ENCODE measurements at places on chromosomes 16 and 17.

DNA sequence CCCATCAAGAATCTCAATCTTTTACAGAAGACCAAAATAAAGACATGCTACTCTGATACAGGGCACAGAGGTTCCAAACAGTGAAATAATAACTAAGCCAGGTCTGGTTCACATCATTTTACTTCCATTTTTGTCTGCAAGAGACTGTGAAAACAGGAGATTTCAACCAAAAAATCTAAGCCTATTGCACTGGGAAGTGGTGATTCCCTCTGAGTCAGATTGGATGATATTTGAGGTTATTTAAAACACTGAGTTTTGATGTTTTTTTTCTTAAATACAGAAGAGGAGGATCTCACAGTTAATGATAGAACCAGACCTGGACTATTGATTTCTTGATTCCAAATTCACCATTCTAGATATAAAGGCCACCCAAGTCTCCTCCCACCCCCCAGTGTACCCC, 117.3 kb upstream of the FAM20A start:
- no peak for DNase-seq

DNA sequence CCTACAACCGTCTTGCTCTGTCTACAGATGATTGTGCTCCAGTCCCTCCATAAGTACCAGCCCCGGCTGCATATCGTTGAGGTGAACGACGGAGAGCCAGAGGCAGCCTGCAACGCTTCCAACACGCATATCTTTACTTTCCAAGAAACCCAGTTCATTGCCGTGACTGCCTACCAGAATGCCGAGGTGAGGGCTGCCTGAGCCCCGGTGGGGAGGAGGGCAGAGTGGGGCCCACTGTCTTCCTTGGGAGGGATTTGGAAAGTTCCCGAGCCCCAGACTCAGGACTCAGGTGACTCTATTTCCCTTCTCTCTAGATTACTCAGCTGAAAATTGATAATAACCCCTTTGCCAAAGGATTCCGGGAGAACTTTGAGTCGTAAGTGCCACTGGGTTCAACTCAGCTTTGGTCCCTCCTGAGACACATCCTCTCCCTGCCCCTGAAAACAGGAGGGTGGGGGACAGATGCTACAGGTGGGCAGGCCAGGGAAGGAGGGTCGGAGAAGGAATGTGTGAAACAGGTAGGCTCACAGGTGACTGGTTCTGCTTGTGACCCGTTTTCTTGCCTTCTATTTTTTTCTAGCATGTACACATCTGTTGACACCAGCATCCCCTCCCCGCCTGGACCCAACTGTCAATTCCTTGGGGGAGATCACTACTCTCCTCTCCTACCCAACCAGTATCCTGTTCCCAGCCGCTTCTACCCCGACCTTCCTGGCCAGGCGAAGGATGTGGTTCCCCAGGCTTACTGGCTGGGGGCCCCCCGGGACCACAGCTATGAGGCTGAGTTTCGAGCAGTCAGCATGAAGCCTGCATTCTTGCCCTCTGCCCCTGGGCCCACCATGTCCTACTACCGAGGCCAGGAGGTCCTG, 11.4 kb downstream of the TBX21 start:
- no peak for DNase-seq

DNA sequence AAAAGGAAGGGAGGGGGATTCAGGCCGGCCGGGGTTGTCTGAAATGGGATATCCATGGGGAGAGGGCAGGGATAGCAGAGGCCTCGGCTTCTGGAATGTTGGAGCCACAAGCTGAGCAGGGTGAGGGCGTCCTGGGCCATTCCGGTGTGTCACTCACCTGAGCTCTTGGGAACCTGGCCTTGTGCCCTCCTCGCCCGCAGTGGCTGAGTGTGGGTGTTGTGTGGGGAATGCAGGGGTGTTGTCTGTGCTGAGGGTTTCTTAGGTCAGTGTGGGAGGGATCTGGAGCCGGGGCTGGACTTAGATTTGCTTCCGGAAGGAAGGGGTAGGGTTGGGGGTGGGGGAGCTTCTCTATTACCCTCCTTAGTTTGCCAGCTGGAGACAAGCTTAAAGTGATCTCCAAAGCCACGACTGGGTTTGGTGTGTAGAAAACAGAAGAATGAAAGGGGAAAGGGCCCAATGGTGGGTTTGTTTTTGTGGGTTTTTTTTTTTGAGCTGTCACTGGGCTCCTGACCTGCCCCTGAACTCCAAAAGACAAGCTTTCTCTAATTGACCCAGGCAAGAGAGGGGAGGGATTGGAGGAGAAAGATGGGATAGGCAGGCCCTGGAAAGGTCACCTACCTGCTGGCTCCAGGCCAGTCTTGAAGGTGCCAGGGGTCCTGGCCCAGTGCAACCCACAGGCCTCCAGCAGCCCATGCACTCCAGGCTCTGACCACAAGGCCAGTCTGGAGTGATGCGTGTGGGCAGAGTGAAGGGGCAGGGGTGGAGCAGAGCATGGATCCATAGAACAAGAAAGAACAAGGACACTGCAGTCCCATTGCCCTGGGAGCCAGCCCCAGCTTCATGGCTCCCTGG, at the start of gene SULT1A2:
SULT1A2 (minus strand) TSS at position 211 of the 852 bp plus-strand sequence. CDS start 1,120 bp downstream, outside the sequence.
- no peak for DNase-seq

- no peak for DNase-seq
Measured at GRCh38 chr16:74190292-74190691, 106.3 kb upstream of the PSMD7 start.
